Right renal pelvis (tissue), 4 donors: ENCODE measurements at places on chromosomes 16 and 17. TPM values are rescaled to one million over a fixed set of nuclear protein-coding genes. Genes with fewer than 3 reads are reported as not detected.

CRYM gene
- polyA plus RNA-seq: 8.0 TPM

IGFALS gene
- polyA plus RNA-seq: 4.6 TPM

NRN1L gene
- 0.31 TPM for polyA plus RNA-seq

MYH2 gene
- polyA plus RNA-seq: not detected

TNFSF12 gene
- polyA plus RNA-seq: 32.5 TPM

DNA sequence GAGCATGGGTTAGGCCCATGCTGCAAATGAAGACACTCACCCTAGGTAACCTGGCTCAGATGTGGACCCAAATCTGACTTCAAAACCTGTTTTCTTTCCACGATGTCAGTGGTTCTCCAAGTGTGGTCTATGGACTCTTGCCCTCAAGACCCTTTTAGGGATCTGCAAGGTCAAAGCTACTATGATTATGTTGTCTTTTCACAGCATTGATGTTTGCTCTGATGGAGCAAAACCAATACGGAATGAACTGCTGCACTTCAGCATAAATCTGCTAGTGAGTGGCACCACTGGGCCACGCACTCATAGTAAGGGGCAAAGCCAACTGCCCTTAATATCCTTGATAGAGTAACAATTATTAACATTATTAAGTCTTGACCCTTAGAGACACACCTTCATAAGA lies 21.6 kb upstream of the TRIM25 start:
- no peak for DNase-seq

DNA sequence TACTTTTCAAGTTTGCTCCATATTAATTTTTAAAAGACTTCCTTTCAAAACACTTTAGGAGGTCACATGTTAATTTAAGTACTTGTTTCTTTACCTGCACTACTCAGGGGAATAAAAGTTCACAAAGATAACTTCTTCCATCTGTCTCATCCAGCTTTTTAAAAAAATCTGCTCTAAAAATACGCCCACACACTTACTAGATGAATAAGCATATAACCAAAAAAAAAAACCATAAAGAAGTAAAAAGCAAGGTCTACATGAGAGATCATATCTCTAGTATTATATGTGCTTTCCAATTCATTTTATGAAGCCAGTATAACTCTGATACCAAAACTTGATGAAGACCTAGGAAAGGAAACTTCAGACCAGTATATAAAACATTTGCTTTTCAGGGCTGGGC lies 17.2 kb downstream of the SKAP1 start:
- no peak for DNase-seq

GRCh38 chr17:75844530-75845057 lies 390 bp upstream of the UNC13D start:
- DNase-seq: no peak

GRCh38 chr17:21170809-21171208 lies 43.2 kb downstream of the TMEM11 start:
- no peak for DNase-seq

- no peak for DNase-seq
These were observed 158.5 kb downstream of the PPM1E start for GRCh38 chr17:58913971-58914769.

DNA sequence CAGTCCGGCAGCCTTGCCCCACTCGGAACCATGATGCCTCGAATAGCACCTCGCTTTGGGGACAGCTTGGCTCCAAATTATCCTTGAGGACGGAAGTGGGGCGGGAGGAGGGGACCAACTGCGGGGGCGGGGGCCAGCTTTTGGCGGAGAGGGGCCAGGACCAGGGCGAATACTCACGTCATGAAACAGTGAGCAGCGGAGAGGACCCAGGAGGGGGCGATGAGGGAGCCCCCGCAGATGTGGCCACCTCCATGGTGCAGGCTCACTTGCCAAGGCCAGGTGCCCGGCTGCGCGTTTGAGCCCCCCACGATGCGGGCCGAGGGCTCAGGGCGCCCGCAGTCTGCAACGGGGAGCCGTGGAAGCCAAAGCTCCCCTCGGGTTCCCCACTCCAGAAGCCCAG lies 970 bp downstream of the PRSS36 start:
- no peak for DNase-seq

DNA sequence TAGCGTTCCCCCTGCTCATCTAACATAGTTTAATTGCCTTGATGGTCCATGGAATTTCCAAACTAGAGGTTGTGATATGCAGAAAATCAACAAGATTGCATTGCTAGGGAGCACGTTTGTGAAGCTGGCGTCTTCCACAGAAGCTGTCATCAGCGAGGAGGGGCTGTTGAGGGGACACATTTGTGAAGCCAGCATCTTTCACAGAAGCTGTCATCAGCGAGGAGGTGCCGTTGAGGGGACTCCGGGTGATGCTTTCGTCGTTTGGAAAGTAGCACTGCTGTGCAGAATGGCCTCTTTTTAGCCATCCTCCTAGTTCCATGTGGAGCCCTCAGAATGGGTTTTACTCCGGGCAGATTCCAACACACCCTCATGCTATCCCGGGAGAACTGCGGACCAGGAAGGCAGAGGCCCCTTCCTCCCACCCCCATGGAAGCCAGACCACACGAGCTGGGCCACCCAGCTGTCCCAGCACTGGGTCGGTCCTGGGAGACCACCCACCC lies 119.6 kb upstream of the CHMP6 start:
- DNase-seq: no peak

GRCh38 chr16:79607587-79607986 lies 7.0 kb upstream of the MAF start:
- DNase-seq: no peak

- no peak for DNase-seq
These were observed 482 bp upstream of the SLC16A3 start for GRCh38 chr17:82228278-82228841.
